Suppressor macrophage treated with lipopolysaccharide for 1 hour (primary cell): ENCODE measurements at places on chromosomes 16 and 17.

DNA sequence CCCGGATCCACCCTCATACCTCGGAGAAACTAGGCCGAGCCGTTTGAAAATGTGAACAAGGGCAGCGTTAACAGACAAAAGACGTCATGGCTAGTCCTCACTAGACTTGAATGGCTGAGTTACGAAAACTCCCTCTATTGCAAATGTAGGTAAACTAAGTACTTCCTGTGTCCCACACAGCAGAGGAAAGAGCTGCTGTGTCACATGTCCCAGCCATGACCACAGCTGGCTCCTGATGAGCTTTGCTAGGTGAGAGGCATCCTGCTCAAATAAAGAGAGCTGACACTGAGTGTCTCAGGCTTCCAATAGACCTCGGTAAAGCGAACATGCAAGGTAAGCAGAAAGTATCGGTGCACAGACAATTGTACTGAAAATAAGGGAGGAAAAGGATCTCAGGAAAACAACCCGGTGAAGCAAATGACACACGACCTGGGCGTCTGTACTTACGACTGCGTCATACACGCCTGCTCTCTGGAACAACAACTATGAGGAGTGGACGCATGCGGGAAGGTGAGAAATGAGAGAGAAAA lies 26.0 kb downstream of the TMEM204 start:
- no peak for DNase-seq

DNA sequence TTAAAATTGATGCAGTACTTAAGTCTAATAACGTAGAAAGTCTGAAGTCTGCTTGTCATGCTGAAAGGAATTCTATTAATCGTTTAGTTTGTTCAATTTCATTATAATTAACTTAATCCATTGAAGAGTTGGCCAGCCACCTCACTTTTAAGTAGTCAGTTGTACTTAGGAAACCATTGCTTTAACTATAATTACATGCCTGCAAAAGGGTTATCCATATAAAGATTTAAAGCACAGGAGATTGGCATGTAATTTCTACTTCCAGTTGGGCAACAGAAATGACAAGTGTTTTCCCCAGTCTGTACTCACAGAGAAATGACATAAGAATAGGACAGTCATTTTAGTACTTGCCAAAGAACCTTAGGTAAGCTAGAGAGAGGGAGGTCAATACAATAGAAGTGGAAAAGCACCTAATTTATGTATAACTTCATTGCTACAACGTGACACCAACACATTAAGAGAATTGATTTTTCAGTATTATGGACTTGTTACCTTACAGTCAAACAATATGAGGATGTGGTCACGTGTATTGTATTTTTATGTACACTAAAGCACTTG lies 3.7 kb upstream of the USP32 start:
- peak; percentile 86 for DNase-seq

DNA sequence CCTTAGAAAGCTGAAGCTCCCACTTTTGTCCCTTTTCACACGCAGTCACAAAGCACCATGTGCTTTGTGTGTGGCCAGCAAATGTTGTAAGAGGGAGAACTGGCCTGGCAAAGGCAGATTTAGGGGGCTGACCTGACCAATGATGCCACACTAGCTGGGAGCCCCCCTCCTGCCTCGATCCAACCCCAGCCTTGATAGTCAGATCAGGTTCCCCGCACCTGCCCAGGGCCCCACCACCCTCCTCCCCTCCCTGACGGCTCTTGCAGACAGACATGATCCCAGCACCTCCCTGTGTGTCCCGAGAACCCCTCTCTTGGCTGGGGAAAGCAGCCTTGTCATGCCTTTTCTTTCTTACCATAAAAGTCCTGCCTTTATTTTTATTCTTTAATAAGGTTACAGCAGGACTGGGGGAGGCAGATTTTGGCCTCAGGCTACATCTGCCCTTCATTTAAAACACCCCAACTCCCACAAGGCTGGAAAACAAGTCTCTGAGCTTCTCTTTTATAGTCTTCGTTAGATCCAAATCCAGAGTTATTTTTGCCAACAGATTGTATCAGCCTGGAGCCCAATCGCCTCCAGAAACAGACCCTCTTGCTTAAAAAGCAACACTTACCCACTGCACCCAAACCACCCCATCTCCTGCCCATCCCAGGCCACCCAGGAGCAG lies 201.8 kb upstream of the CDH5 start:
- no peak for DNase-seq

- DNase-seq, result no peak
Observed at GRCh38 chr16:85208181-85208580, 95.9 kb upstream of the CIBAR2 start.

- DNase-seq, result no peak
Observed at GRCh38 chr17:31296142-31296541, 897 bp downstream of the OMG start.

GRCh38 chr17:33464669-33465280 lies 171.7 kb upstream of the ASIC2 start:
- no peak for DNase-seq

GRCh38 chr17:17151055-17151454 lies 55.1 kb downstream of the PLD6 start:
- peak; percentile 94 for DNase-seq

- DNase-seq, result no peak
Observed at GRCh38 chr17:45143094-45143670, 5.1 kb upstream of the HEXIM1 start.

- no peak for DNase-seq
Observed at GRCh38 chr17:72587773-72588511, 467.1 kb downstream of the SOX9 start.

GRCh38 chr17:33962857-33963655 lies 292.0 kb upstream of the CCL2 start:
- peak; percentile 45 for DNase-seq

- no peak for DNase-seq
Observed at GRCh38 chr16:7400117-7400890, 67.7 kb downstream of the RBFOX1 start.

- DNase-seq, result no peak
Observed at GRCh38 chr17:45578516-45579455, 88.3 kb upstream of the PLEKHM1 start.

- no peak for DNase-seq
Observed at GRCh38 chr16:88804173-88804551, 573 bp downstream of the CDT1 start.

GRCh38 chr16:54875443-54875842 lies 55.2 kb upstream of the IRX5 start:
- no peak for DNase-seq

DNA sequence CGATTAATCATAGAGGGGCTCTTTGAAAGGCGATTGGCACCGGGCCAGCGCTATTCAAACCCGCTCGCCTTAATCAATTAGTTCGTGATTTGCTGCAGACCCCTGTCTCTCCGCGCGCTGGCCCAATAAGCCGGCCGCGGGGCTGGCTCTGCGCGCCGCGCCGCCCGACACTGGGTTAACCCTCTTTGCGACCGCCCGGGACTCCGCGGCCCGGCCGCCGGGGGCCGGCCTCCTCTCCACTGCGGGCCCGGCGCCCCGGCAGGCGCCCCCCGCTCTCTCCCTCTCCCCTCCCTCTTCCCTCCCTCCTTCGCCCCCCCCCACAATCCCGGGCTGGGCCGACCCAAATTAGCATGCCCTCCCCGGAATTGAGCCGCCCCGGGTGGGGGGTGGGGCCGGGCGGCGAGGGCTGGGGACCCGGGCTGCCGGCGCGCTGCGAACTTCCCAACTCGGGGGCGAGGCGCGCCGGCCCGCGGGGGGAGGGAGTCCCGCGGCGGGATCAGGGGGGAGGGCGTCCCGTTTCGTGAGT lies 428 bp upstream of the SALL1 start:
- DNase-seq, result no peak

DNA sequence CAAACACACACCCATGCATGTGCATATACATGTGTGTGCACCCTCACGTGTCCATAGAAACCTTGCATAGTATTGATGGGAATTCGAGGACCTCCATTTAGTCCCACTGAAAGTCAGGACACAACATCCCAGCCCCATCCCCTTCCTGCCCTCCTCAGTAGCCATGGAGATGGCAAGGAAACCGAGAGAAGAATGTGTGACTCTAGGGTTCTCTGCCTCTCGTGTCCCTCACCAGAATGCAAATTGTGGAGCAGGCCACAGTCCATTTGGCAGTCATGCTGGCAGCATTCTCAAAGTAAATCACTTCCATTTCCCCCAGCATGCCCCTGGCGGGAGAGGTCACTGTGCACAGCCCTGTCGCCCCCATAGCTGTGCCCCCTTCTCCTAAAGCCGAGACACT lies 141.1 kb downstream of the MSI2 start:
- DNase-seq, result no peak

DNA sequence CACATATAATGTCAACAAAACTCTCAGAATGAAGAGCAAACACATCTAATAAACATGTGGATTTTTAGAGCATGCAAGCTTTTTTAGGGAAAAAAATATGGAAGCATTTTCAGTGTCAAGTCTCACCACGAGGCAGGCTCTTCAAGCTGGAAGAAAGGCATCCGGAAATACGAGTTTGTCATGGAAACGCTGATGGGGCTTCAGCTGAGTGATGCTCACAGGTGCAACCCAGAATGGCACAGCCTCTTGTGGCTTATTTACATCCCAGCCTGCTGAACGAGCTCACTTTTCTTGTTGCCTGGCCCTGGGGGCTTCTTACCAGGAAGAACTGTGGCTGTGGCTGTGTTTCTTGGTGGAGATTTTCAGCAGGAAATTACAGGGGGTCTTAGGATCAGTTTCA lies 24.1 kb upstream of the DYNLL2 start:
- DNase-seq, result no peak

GRCh38 chr17:8158267-8159031 lies 4.3 kb downstream of the VAMP2 start:
- DNase-seq, result peak; percentile 94

- no peak for DNase-seq
Observed at GRCh38 chr17:71208111-71208704, 912.6 kb upstream of the SOX9 start.

DNA sequence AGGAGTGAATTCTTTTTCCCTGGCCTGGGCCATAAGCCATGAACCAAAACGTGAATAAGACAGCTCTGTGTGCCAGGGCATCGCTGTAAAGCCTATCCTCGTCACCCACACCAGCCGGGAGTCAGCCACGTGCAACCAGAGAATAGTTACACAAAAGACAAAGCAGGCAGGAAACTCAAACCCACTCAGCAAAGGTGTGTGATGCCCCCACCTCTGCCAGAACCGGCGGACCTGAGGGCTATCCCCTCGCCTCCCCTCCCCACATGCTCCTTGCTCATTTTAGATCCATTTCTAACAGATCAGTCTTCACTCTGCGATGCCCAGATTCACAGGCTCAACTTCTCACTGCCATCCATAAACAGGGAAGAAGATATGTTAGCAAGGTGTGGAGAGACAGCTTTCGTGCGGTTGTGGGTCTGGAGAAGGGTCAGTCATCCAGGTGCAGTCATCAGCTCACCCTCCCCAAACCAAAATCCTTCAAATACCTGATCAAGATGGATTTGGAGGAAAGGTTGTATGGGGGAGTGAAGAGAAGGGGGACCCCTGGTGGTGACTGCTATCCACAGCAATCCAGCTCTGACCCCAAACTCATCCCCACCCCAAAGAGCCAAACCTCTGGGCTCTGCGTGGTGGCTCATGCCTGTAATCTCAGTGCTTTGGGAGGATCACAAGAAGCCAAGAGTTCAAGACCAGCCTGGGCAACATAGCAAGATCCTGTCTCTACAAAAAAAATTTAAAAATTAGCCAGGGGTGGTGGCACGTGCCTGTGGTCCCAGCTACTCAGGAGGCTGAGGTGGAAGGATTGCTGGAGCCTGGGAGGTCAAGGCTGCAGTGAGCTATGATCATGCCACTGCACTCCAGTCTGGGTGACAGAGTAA lies 219.2 kb downstream of the C16orf78 start:
- peak; percentile 57 for DNase-seq
